ENCODE measurements at places on chromosomes 3 and 15.

- no peak for DNase-seq
These were observed 81.7 kb downstream of the BTD start for GRCh38 chr3:15683253-15683652.

GRCh38 chr3:73197187-73197586 is 135.7 kb downstream of the EBLN2 start:
- no peak for DNase-seq

DNA sequence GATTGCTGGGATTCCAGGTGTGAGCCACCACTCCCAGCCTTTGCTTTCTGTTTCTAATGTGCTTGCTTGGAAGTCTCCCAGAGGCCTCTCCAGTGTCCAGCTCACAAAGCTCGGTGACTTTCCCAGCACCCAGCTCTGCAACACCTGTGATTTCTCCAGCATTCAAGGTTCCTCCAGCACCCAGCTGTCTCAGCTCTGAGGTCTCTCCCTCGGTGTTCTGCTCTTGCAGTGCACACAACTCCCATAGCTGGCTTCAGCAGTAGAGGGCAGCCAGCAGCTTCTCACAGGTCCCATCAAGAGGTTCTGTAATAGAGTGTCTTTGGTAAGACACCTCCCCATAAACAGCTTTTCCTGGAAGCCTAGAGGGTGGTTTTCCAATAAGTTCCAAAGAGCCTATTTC is 75.1 kb downstream of the GRM7 start:
- DNase-seq = no peak

GRCh38 chr3:58496206-58496857 is 4.4 kb downstream of the KCTD6 start:
- DNase-seq = no peak
